Nephron progenitor cell (in vitro differentiated cells): ENCODE measurements at places on chromosomes 1 and 21.

GRCh38 chr1:163661391-163661790 lies 339.6 kb downstream of the NUF2 start:
- DNase-seq: no peak

- no peak for DNase-seq
Observed at GRCh38 chr1:151175863-151176262, at the start of gene TMOD4. Gene TMOD4 (minus strand): TSS chr1:151175981. CDS start chr1:151174875, 1,106 bp downstream.

DNA sequence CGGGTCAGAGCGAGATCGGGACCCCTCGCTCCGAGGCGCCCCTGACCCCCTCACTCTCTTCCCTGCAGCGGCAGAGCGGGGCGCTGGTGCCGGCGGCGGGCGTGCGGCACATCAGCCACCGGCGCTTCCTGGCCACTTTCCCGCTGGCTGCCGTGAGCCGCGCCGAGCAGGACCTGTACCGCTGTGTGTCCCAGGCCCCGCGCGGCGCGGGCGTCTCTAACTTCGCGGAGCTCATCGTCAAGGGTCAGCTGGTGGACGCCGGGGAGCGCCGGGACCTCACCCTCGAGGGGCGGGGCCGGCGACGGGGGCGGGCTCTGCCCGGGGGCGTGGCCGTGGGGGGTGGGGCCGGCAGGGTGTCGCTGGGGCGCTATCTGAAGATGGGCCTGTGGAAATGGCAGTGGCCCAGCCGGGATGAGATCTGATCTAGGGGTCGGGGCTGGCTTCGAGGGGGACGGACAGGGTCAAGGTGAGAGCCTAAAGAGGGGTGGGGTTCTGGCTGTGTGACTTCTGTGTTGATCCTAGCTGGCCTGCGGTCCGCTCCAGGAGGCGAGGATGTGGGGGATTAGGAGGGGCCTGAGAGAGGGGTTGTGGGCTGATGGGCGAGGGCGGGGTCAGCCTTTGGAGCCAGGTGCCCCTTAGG lies 23.6 kb downstream of the PTPRU start:
- DNase-seq: peak; percentile 84

- no peak for DNase-seq
Observed at GRCh38 chr1:53345996-53346813, 18.3 kb upstream of the LRP8 start.

- peak; percentile 56 for DNase-seq
Observed at GRCh38 chr1:30342535-30343141, 380.7 kb downstream of the MATN1 start.

GRCh38 chr1:39905172-39905571 lies 3.5 kb upstream of the MYCL start:
- no peak for DNase-seq

GRCh38 chr1:191457889-191458288 lies 700.4 kb upstream of the RGS18 start:
- DNase-seq: no peak

DNA sequence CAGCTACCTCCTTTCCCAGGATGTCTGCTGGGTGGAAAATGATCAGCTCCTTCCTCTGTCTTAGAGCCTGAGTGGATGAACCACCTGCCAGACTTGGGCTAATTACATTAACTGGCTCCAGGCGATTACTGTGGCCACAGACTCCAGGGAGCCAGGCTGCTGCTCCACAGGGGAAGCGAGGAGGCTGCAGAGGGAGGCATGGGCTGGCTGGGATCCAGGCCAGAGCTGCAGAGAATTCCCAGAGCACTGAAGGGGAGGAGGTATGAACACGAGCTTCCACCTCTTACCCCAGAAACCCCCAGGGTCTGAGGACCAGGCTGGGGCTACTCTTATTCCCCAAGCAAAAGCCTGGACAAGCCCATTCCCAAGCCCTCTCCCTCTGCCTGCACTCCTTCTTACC lies 136.0 kb upstream of the KLHDC7A start:
- no peak for DNase-seq

GRCh38 chr1:29439615-29440014 lies 203.3 kb downstream of the PTPRU start:
- no peak for DNase-seq

- no peak for DNase-seq
Observed at GRCh38 chr1:7422966-7423365, 348.1 kb upstream of the VAMP3 start.

- no peak for DNase-seq
Observed at GRCh38 chr1:43455213-43455889, 1.6 kb upstream of the HYI start.

DNA sequence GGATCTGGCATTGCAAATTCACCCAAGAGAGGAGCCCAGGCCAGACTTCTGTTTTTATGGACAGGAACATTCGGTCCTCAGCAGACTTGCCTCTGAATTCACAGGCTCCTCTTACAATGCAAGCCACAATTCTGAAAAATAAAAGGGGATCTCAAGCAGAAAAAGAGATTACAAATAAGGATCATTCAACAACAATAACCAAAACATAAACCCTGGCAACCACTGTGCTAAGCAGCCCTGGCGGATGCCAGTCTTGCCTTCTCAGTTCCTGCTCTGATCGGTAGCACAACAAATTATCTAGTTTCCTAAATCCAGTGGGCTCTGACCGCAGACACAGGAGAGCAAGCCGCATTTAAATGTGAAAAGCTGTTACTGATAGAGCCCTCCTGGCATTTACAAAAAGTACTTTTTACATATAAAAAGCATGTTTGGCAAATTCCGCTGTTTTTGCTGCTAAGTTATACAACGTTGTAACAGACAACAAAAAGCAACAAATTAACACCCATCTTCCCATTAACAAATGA lies 123.4 kb upstream of the FOXD3 start:
- no peak for DNase-seq

DNA sequence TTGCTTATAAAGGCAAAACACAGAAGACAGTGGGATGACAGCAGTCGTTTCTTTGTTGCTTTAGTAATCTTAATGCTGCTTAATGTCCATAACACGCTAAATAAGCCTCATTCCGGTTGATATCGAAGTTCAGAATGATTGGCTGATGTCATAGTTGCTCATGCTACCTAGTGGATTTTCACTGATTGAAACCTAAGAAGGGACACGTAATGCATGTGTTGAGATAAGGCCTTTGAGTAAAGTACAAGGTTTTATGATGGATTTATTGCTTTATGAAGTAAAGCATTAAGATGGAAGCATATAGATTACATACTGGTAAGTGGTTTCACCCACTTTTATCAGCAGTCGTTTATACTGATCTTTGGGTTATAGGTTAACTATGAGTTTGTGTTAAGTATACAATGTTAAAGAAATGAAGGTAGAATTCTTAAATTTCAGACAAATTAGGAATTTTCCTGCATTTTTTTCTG lies 25.1 kb downstream of the IARS2 start:
- DNase-seq: no peak

- DNase-seq: no peak
Observed at GRCh38 chr1:234519506-234519905, 40.5 kb upstream of the TARBP1 start.

DNA sequence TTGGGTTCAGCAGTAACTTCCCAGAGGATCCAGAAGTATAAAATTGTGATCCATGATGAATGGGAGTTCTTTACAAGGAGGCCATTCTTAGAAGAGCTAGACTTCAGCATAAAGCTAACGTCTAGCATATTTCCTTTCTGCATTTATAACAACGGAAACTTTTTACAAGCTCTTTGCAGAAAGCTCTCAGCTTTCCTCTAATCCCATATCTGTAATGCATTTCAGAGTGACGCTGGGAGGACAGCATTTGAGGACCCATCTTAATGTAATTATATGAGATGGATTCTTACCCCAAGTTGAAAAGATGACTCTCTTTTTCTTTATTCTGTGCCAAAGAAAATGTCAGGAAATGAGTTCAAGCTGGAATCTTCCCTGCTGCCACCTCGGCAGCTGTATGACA lies 132.0 kb upstream of the CACHD1 start:
- no peak for DNase-seq

- DNase-seq: no peak
Observed at GRCh38 chr1:235997931-235998330, 67.0 kb downstream of the NID1 start.

DNA sequence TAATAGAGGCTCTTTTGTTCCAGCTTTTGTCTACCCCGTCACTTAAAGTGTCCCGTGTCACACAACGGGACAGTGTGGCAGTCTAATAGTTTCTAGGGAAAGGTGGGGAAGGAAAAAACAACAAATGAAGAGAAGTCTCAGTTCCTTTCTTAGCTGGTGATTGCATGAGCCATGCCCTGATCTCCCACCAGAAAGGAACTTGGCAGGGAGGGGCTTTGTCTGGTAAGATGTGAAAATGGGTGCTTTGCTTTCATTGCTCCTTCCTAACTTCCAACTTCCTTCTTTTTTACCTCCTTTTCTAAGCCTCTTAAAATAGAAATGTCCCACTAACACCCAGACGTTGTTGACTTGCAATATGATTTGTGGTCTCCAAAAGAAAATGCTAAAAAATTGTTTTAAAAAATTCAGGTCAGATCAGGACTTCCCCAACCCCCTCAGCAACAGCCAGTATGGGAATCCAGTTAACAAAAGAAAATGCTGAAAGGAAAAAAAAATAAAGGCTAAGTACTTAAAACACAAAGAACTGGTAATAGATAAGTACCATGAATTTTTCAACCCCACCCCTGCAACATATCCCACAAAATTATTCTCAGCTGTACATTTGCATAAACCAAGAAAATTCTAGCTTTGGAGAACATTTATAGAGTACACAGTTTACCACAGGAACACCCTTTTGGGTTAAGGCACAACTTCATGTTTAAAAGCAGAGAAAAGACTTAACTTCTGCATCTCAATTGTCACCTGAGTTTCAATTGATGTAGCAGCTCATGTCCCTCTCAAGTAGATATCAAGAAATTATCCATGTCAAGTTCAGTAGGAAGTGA lies 106.2 kb downstream of the NIBAN1 start:
- DNase-seq: no peak

DNA sequence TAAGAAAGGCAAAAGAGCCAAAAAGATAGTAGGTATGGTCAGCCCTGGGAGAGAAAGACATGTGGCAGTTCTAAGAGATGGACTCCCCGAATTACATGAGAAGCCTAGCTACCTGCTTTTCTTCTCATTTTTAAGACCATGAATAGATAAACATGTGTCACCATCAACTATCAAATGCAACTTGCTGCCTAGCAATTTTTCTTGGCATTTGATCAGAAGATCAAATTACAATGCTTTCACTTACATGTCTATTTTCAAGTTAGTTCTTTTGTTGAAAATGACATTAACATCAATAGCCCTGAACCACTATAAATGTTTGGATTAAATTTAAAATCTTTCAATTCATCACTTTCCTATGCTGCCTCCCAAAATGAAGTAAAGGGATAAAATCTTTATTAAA lies 212.3 kb downstream of the HHIPL2 start:
- DNase-seq: no peak

DNA sequence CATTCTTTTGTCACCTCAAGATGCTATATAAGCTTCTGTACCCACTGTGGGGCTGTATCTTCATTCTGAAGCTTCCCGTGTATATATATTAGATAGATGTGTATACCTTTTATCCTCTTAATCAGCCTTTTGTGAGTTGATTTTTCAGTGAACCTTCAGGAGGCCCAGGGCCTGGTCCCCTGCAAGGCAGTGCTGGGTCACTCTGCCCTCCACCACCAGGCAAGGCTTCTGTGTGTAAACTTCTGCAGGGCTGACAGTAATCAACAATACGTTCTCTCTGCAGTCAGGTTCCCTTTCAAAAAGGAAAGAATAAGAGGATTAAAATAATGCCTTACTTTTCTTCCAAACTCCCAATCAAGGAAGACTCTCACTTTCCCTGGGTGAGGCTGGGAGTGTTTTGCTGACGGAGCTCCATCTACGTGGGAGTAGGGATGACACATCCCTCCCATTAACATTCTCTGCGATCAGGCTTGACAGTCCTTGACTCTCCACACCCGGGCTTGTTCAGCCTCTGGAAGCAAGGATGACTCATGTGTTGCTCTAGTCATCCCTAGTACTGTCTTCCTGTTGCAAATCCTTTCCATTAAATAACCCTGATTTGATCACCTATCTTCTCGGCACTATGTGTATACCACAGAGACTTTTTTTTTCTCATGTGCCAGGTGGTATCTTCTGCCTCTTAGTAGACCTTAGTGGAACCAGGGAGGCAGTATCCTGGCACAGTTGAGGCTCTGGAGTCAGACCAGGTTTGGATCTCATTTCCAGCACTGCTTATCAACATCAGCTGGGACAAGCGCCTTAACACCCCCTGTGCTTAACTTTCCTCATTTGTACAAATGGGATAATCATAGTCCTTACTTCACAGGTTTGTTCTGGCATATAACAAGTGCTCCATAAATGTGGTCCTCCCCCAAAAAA lies 70.3 kb upstream of the KCNK1 start:
- no peak for DNase-seq

- DNase-seq: no peak
Observed at GRCh38 chr1:112536561-112536960, 27.8 kb downstream of the WNT2B start.

DNA sequence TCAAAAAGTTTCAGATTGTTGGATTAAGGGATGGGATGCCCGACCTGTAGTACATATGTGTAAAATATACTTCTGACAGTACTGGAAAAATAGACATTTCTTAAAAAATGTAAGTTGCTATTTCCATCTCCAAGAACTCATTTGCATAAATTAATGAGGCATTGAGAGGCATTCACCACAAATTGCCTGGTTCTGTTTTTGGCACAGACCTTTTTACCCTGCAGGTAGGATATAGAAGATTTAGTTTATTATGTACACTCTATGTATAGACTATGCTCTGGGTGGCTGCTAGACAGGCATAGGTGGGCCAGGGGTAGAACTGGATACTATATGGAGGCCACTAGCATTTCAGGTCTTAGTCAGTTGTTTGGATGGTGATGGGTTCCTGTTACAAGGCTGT lies 8.0 kb downstream of the CCDC17 start:
- DNase-seq: no peak

DNA sequence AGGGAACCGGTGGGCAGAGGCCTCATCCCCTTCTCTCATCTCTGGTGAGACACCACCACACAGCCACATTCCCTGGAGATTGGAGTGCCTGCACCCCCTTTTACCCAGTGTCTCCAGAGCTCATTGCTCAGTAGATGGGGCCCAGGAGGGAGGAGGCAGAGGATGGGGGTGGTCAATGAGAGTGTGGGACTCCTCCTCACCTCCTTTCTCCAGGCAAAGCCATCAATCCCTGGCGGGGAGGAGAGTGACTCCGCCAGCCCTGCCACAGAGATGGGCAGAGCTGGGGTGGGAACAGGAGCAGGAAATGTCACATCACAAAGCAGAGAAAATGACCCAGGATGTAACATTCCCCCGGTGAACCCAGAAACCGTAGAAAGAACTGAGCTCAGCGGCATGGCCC lies 117.2 kb downstream of the MATN1 start:
- no peak for DNase-seq

- no peak for DNase-seq
Observed at GRCh38 chr1:37423810-37424209, 50.6 kb upstream of the ZC3H12A start.

DNA sequence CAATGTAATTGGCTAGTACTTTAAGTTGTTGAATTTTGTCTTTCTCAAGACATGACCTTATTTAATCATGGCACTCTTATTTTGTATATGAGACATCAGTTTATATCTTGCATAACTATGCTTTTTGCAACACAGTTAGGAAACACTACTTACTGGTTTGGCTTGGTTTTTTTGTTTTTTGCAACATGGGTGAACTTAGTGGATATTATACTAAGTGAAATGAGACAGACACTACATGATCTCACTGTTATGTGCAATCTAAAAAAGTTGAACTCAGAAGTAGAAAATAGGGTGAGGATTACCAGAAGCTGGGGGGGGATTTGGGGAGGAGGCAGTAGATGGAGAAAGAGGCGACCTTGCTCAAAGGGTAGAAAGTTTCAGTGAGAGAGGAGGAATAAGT lies 132.1 kb downstream of the PLA2G4A start:
- DNase-seq: no peak

- no peak for DNase-seq
Observed at GRCh38 chr1:203544485-203544884, 50.5 kb downstream of the OPTC start.

- no peak for DNase-seq
Observed at GRCh38 chr1:204102739-204103430, 30.0 kb downstream of the SOX13 start.
